ENCODE measurements at places on chromosomes 3 and 15.

GRCh38 chr3:177828208-177828565 lies 630.9 kb upstream of the TBL1XR1 start:
- DNase-seq, result no peak

GRCh38 chr3:151439652-151440125 lies 21.2 kb downstream of the IGSF10 start:
- DNase-seq, result peak; percentile 46

DNA sequence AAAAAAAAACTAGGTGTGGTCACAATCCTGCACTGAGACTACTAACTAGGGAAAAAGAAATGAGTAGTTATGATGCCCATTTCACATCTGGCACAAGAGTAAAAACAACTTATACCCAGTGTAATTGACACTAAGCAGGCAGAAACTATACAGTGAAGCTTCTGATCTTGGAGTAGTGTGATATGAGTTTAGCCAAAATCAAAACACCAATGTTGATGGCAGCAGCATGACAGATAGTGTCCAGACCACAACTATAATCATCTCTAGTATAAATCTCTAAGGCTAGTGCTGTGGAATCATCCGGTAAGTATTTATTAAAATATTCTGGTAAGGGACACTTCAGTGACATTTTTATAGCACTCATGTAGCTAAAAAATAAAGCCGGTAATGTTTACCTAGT lies 108.5 kb upstream of the EPHA6 start:
- DNase-seq, result no peak

DNA sequence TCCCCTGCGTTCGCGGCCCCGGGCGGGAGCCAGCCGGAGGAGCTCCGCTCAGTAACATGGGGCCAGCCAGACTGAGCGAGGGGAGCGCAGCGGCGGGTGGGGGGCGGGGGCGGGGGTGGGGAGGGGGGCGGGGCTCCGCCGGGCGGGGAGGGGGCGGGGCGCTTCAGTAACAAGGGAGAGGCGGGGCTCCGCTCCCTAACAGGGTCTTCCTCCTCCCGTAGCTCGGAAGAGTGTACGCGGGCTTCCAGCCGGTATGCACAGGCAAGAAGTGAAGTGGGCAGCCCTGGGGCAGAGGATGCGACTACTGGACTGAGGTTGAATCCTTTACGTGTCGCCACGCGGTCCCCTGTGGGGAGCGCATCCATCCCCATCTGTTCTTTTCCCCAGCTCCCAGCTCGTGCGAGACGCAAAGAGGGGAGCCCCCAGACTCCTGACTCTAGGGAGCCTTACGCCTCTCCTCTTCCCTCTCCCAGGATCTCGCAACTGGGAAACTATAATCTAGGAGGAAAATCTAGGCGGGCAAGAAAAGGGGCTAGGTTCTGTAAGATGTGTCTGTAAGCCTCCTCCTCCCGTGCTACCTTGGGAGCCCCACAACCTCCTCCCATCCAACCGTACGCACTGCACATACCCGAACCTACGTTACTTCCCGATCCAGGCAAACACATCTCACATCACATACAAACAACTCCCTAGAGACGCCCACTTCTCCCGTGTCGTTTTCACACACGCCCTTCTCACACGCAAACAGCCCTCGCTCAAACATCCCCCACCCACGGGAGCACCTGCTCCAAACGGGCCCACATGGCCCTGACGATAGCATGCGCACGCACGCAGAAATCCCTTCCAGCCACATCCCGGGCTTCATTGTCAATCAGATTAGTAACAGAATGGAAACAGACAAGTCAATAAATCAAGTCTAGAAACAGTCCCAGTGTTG lies at the start of gene SHF:
TSS of gene SHF (minus strand) at position 73 of the 937 bp plus-strand sequence. CDS start at position 58, 15 bp downstream.
- peak; percentile 41 for DNase-seq

DNA sequence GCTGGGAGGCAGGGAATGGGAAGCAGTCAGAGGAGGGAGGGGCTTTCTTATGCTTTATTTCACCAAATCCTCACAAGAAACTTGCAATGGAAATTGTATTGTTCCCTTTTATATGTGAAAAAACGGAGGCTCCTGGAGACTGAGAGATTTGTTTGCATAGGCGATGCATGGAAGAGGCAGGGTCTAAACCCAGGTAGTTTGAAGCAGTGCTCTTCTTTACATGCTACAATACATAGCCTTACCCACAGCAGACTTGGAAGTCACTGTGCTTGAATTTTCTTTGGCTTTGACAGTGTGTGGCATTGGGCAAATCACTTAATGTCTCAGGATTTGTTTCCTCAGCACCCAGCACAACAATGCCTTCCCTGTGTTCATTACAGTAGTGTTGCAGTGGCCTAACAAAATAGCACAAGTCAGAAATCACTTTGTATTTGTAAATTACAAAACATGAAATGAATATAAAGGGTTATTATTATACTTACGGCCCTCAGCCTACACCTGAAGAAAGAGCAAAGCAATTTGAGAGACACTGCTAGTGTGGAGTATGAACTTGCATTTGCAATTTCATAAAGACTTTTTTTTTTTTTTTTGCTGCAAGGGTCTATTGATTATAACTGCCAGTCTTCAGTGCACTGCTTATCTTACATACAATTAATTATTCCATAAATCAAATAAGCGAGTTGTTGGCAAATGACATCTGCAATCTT lies 646.4 kb upstream of the KCNMB2 start:
- no peak for DNase-seq

DNA sequence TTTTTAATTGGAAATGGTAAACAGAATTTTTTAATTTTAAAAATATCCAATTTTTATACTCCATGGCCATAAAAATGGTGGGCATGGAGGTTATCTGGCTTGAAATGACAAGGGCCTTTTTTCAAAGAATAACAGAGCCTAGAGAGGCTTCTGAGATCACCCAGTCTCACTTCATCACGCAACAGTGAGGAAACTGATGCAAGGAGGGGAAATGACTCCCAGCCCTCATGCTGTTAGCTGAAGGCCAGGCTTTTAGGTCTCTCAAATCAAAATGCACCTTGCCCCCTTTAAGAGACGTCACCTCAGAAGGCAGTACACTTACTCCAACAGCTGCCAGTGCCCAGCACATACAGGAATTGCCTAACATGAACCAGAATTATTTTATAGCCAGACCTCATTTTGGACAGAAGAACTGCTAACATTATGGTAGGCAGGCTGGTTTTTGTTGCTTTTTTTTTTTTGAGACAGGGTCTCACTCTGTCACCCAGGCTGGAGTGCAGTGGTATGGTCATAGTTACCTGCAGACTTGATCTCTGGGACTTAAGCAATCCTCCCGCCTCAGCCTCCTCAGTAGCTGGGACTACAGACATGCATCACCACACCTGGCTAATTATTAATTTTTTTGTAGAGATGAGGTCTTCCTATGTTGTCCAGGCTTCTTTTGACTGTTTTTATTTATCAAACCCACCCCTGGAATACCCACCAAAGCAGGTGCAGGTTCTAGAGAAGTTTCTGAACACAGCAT lies 9.1 kb downstream of the RAB43 start:
- DNase-seq, result no peak

GRCh38 chr3:38916706-38917105 lies 100.7 kb upstream of the SCN10A start:
- no peak for DNase-seq

DNA sequence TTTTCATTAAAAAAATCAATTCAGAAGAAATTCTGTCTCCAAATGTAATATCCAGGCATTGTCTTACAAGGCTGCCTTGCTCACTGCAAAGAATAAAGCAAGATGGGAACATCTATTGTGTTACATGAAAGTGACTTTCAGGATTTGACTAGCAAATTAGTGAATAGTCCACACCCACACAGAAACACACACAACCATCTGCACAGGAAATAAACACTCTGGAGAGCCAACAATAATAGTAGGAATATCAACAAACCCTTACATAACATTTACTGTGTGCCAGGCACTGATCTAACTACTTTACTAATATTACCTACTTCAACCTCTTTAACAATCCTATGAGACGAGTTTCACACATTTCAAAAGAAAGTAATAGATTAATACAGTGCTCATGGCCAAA lies 28.9 kb upstream of the ZNF385D start:
- DNase-seq, result no peak

GRCh38 chr15:67174864-67175573 lies 79.4 kb downstream of the AAGAB start:
- peak; percentile 98 for DNase-seq

DNA sequence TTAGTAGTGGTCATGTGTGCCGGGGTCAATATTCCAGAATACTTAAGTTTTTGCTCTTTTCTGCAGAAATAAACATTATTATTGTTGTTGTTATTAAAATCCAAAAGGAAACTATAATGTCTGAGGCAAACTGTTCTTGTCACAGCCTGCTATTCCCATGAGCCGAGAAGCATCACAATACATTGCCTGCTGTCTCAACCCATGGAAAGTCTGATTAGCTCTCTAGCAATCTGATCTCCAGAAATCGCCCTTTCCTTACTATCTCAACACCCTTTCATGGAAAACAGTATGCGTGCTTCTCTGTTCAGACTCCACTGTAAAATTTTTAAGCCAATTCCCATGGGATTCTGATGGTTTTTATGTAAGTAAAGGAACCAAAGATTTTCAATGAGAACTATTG lies 811.0 kb downstream of the TUSC7 start:
- DNase-seq, result no peak

DNA sequence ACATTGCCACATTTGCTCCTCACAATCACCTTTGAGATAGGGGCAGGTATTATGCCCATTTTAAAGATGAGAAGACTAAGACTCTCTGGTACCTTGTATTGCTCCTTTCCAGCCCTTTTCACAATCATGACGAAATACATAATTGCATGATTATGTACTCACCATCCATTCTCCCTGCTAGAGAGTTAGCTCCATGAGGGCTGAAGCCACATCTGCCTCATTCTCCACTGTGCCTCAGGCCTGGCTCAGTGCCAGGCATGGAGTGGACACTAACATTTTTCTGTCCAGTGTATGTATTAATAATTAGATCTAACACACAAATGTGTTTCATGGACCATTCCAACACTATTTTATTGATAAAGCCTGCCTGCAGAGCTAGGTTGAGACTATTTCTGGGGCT lies 191.4 kb downstream of the MINAR1 start:
- DNase-seq, result no peak

DNA sequence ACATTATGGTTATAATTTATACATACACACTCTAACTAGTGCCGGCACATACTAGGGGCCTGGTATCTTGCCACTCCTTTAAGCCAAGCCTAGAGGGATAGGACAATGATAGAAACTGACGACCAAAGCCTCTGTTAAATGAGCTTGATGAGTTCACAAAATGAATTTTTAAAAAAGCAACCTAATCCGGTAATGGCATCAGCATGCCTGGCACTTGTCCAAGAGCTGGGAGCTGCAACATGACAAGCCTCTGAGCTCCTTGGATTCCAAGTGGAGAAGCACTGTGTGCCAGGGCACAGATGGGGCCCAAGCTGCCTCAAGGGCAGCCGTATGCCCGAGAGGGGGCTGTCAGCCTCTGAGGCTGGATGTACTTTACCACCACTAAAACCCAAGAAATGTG lies 9.7 kb downstream of the ETV5 start:
- no peak for DNase-seq

DNA sequence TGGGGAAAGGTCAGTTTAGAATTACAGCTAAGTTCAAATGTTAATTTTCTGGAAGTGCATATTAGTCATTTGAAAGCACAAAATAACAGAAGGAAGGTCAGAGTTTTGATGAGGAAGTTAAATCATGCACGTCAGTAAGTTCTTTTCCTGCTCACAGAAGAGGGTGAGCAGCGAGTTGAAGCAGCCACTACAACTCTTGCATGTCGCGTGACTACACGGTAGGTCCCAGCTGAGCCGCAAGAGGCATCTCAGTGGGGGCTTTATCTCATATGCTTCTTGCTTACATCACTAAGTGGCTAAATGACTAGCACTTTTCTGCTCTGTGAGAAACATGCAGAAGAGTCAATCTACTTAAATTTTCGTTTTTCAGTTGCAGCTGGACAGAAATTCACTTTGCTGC lies 21.3 kb upstream of the SEC62 start:
- no peak for DNase-seq

DNA sequence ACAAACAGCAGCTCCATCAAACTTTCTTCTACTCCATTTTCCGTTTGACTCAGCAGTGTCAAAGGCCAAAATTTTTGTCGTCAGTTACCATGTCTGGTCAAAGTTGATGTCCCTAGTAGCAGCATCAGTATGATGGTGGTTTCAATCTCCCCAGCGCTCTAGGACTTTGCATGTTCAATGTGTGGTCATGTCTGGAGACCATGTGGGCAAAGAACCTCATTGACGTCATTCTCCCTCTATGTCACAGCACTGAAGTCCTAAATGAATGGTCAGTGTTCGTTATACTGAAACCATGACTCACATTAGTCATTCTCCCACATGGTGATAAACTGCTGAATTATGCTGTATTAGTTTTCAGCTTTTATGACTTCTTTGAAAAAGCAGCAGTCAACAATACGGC lies 23.2 kb downstream of the SHC4 start:
- peak; percentile 27 for DNase-seq

DNA sequence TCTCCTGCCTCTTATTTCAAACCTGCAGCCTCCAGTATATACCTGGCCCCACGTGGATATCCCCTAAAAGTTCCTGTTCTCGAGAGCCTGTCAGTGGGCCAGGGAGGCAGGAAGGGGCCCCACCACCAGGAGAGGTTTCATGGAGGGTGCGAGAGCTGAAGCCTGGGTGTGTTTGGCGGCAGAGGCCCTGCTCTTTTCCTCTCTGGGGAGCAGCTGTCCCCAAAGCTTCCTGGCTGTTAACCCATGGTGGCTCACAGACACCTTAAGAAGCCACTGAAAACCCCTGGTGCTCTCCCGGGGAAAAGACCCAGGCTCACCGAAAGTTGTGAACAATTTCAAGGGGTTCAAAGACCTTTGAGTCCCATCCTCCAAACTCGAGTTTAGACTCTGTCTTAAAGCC lies 1.1 kb downstream of the PRRT3 start:
- DNase-seq, result no peak

Data from RWPE1 (cell line).